Left hindlimb (tissue), 1 donor: ENCODE measurements at places on chromosomes 5 and 9.

DNA sequence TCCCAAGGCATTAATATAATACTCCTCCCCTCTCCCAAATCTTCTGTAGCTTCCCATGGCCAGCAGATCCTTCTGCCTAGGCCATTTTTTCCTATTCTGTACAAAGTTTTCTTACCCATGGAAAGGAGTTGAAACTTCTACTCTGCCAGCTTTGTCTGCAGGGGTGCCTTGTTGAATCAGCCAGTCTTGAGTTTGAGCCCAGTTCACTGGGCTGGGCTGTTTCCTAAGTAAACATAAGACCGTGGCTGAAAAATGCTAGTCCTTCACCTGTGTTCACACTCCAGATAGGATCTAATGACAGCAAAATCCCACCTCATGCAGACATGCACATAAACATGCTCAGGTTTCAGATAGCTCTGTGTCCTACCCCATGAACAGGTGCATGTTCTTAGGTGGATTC, 10.4 kb downstream of the TEX48 start:
- no peak for DNase-seq

DNA sequence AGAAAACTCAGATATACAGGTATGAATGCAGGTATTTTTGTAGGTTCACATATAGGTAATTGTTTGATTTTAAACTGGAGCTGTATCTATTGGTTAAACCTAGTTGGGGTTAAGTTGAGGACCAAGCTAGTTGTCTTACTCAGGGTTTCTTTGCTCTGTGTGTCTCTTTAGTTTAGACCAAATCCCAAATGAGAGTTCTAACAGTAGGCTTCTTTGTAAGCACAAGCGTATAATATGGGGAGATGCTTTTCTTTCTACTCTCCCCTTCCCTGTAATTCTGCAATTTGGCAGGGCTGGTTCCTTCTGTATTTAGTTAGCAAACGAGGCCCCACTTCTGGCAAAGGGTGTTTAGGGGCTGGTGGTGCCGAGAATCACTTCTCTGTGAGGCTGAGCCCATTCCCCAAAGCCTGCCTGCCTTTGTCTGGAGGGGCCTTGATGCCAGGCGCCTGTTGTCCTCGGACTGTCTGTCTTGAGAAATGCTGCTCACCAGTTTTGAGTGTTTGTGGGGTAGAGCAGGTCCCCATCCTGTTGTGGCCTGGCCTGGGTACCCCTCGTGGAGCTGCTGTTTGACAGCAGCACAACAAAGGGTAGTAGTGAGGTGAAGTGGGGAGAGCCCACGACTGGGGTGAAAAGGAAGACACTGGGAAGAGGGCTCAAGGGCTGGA, 259.3 kb downstream of the FANCC start:
- no peak for DNase-seq

DNA sequence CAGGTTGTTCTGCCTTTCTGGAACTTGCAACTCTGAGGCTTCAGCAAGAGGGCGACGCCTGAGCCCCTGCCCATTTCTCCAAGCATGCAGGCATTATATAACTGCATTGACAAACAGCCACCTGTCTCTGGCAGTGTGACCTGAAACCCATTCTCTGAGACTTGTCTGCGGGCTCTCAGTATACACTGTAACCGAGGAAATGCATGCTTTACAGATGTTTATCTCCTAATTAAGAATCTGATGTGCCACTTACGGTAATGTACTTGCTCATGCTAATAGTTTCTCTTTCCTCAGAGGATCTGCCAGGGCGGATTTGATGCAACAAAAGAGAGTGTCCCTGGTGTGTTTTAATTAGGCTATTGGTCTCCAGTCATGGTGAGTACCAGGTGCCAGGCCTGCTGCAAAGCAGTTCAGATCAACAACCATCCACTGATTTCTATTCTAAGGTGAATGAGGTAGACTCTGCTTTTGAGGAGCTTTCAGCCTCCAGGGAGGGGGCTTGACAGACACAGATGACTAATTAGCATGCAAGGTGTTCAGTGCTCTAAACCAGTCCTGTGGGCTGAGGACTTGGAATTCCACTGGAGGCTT, 593.7 kb upstream of the KLF4 start:
- DNase-seq = no peak

DNA sequence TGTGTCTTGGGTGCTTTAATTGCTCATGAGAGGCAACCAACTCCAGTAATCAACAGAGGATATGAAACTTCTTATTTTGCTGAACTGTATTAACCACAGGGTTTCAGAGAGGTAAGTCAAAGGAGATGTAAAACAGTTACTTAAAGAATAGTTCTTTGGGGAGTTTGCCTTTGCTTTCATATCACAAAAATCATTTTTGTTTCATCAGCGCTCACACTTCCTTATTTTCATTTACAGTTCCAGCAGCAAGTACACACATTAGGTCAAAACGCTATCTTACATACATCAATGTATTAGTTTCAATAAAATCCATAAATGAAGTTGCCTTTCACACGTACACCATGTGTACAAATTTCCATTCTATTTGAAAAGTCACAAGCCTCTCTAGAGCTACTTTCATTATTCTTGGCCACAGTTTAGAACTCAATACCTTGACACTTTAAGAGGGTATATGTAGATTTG, 50.1 kb downstream of the ST8SIA4 start:
- DNase-seq = no peak

- DNase-seq = no peak
These were observed 922 bp downstream of the LMX1B start for GRCh38 chr9:126614455-126615244.

- no peak for DNase-seq
These were observed 274.5 kb downstream of the GADD45G start for GRCh38 chr9:89879276-89879675.

- no peak for DNase-seq
These were observed 401.0 kb upstream of the SLC24A2 start for GRCh38 chr9:20189871-20190270.

- DNase-seq = no peak
These were observed 38.9 kb upstream of the IFNK start for GRCh38 chr9:27485158-27485557.
